ENCODE measurements at places on chromosomes 5 and 9.

DNA sequence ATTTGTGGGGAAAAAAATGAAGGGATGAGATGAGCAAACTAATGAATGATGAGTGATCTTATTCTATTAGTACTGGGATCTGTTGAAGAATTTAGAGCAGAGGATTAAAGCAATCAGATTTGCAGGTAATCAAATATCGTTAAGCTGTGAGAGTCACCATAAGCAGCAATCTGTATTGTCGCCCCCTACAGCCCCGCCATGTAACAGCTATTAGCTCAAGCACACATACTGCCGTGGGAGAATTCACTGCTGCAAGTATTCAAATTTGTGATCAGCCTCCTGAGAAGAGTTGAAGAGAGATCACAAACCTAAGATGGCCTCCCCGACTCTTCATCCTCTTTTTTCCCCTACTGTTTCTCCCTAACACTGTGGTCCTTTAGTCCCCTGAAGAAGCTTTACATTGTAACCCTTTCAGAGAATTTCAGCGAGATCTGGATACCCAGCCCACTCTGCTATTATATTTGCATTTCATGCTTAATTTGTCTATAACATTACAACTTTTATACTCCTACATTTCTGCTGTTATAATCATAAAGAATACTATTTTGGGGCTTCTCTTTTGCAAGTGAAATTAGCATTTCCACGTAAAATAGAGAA is 28.5 kb upstream of the PHF24 start:
- DNase-seq = no peak

DNA sequence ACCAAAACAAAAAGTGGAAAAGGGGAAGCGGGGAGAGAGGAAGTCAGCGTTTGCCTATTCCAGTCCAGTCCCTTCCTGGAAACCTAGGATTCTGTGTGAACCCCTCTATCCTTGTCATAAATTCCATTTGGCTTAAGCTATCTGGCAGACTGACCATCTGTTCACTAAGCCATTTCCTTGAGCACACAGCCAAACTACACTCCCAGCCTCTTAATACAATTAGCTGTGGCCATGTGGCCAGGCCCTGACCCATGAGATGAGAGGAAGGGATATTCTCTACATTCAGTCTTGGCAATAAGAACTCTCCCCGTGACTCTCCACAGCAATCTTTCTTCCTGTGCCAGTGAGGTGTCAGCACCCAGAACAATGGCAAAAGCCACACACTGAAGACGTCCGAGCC is 424.8 kb downstream of the TLE1 start:
- no peak for DNase-seq

DNA sequence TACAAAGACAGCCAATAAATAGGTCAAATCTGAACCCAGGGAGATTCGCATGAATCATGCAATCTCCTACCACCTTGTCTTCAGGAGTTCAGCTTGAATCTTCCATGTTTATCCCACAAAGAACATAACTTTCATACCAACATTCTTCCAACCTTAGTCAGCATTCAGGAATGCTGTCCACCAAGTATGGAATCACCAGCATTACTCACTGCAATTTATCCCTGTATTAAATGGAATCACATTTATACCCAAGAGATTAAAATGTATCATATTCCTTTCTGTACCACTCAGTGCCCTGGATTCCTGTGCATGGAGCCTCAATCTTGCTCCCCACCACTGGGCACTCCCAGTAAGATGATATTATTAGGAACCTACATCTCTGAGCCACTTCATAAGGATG is 162.6 kb downstream of the GLIS3 start:
- peak; percentile 50 for DNase-seq

DNA sequence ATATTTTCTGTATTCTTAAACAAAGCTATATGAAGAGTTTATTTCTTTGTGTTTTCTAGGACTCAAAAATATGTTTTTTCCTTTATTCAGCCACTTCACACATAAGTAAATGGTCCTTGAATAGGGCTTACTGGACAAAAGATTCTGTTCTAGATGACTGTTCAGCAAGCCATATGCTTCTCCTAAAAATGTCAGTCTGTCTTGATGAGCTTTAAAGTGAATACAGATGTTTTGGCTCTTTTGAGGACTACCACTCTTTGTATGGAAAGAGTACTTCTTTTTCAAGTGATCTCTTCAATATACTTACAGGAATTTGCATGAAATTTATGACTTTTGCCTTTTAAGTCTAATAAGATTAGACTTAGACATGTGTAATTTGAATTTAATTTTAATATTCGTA is 8.4 kb downstream of the NDUFS4 start:
- no peak for DNase-seq

DNA sequence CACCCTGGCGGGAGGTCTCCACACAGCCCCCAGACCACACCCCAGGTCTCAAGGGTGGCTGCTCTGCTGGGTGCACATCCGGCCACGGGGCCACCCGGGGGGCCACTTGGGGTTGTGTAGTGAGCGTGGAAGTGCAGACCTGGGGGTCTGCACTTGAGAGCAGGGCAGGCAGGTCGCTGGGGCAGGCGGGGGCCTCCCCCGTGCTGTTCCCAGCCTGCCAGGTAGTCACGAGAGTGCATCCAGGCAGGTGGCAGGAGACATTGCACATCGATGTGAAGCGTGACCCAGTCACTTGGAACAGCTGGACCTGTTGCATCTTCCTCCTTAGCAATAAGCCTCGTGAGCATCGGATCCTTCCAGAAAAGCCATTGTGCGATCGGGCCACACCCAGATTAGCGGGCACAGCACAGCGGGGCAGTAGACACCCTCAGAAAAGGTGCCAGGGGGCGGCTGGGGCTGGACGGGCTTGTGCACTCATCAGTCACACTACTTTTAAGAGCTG is 4.8 kb upstream of the ENTPD8 start:
- DNase-seq = no peak

DNA sequence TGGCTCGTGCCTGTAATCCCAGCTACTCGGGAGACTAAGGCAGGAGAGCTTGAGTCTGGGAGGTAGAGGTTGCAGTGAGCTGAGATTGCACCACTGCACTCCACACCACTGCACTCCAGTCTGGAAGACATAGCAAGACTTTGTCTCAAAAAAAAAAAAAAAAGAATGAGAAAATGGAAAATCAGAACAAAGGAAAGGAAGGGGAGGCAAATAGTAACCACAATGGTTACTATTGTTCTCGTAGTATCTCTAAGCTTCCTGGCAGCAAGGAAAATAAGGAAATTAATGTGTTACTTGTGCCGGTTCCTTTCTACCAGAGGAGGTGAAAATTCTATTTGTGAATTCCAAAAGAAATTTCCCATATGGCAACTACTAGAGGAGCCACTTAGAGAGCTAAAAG is 48.5 kb upstream of the BNC2 start:
- DNase-seq = no peak

DNA sequence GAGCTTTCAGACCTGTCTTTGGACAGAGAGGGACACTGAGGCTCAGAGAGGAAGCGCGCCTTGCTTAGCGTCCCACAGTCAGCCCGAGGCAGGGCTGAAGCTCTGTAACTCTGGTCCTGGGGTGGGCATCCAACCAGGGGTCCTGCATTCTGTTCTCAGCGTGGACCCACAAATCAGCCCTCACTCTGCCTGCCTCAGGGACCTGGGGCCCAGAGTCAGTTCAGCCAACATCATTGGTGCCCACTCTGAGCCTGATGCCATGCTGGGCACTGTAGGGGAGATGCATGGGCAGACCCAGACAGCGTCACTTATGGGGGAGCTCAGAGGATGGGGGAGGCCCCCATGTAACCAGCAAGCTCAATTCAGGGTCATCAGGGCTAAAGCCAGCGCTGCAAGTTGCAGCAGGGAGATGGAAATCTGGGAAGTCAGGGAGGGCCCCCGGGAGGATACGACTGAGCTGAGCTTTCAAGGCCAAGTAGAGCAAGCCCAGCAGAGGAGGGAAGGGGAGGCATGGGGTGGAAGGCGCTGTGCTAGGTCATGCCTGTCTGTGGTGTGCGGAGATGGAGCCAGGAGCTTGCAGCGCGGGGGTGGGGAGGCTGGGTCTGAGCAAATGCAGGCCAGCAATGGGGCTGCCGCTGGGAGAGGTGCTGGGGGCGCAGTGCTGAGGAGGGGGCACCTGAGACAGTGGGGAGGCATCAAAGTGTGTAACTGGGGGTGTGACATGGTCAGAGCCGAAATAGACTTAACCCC is 21.1 kb downstream of the CORO2A start:
- no peak for DNase-seq

DNA sequence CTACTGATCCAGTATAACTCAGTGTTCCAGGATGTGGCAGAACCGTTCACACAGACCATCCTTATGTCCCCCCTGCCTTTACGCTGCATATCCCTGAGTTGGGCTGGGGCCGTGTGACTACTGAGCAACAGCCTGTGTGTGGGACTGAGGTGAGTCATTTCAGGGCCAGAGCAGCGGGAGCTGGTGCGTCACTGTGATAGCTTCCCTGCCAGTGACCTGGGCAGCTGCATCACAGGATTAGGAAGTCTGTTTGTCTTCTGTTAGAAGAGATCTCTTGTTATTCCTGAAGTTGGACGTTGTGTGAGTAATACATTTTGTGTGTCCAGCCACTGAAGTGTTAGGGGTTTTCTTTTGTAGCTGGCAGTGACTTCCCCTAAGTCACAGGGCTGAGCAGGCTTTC is 35.6 kb downstream of the TPPP start:
- peak; percentile 77 for DNase-seq

All from SJSA1 (cell line).